ENCODE measurements at places on chromosomes 16 and 17.
A peak's percentile ranks its signal among the peaks of the same experiment; 100 is the strongest.

DNA sequence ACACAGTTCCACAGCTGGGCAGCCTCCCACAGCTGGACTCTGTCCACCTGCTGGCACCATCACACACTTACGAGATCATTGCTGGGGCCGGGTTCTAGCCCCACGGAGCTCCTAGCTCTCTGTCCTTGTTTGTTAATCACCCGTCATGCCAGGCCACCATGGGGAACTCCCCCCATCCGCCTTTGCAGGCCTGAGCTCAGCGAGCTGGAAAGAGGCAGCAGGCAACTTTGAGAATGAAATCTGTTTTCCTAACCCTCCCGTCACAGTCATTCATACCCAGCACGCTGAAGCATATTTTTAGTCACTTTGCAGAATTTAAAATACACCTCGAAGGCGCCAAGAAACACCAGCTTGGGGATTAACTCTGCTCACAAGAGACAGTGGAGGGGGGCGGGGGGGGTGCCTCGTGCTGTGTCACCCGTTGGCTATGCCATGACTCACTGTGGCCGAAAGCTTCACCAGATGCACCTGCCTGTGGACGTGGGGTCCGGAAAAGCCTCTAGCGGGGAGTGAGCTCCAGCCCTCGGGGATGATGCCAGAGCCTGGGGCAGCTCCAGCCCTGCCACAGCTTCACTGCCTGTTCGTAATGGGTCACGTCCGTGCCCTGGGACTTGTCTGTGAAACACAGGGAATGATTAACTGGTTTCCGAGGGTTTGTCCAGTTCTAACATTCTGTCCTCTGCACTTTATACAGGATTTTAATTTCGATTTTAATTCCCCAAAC lies 1.4 kb upstream of the SPNS2 start:
- DNase-seq, result no peak

- DNase-seq, result no peak
These were observed 16.1 kb downstream of the NAA60 start for GRCh38 chr16:3459401-3460090.

DNA sequence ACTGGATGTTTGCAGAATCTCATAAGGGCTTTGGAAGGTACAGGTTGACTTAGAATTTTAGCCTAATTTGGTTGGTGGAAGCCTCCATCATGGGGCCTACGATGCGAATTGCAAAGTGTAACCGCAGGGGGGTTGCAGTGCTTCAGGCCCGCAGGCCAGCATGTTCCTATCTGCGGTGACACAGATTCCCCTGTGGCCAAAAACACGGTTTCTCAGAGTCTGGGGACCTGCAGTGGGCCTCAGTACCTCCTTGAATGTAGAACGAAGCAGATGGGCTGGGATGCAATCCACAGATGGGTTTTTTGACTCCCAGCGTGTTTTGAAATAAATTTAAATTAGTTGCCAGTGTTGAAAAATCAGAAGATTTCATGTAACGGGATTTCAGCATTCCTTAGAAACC lies 34.7 kb downstream of the KIAA0513 start:
- DNase-seq, result no peak

- no peak for DNase-seq
These were observed 30.3 kb downstream of the MRTFB start for GRCh38 chr16:14101415-14101814.

DNA sequence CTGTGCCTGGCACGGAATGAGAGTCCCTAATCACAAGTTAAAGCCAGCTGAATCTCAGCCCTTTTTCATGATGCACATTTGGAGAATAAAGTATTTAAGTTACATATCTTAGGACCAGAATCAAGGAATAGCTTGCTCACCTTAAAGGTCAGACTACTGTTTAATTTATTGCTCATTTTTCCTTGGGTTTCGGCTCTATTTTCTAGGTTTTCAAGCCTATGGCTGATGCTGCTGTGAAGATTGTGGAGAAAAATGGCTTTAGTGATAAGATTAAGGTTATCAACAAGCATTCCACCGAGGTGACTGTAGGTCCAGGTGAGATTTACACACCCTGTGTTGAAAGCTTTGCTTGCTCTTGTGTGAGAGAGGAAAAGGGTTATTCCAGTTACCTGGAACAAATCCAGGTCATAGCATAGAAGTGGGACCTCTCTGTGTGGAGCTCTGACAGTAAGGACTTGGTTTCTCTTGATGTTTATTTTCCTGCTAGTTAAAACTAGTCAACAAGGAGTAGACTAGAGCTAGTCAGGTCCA lies 18.1 kb downstream of the PRMT7 start:
- DNase-seq, result no peak

DNA sequence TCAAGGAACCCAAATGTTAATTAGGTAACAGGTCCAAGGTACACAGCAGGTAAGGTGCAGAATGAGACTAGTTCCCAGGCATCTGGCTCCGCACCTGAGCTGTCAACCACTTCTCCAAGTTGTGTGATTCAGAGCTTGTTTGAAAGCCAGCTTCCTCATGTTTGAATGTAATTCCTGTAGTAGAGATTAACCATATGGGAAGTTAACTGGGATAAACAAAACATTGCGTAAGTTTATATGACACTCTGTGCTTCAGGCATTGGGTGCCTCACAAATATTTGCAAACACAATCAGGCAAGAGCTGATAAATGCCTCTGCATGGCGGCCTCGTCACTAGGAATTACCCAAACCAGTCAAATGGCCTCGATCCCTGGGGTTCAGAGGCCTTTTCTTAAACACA lies 27.9 kb upstream of the CPHXL start:
- no peak for DNase-seq

- DNase-seq, result no peak
These were observed 105.9 kb upstream of the FAM20A start for GRCh38 chr17:68707031-68707430.

DNA sequence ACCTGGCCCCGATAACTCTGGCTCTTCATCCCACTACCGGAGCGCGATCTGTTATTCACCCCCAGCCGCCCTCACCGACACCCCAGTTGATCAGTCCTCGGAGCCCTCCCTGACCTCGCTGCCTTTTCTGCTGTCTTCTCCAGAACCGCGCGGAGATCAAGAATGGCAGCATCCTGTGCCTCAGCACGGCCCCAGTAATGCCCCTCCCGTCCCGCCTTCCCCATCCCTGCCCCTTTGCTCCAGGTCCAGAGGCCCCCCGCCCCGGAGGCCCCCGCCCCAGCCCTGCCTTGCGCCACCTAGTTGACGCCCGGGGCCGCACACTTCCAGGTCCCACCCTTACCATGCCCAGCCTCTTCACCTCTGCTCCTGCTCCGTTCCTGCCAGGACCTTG lies 872 bp downstream of the ELMO3 start:
- no peak for DNase-seq

GRCh38 chr17:40515491-40516041 lies 14.1 kb upstream of the TNS4 start:
- DNase-seq, result peak; percentile 30

DNA sequence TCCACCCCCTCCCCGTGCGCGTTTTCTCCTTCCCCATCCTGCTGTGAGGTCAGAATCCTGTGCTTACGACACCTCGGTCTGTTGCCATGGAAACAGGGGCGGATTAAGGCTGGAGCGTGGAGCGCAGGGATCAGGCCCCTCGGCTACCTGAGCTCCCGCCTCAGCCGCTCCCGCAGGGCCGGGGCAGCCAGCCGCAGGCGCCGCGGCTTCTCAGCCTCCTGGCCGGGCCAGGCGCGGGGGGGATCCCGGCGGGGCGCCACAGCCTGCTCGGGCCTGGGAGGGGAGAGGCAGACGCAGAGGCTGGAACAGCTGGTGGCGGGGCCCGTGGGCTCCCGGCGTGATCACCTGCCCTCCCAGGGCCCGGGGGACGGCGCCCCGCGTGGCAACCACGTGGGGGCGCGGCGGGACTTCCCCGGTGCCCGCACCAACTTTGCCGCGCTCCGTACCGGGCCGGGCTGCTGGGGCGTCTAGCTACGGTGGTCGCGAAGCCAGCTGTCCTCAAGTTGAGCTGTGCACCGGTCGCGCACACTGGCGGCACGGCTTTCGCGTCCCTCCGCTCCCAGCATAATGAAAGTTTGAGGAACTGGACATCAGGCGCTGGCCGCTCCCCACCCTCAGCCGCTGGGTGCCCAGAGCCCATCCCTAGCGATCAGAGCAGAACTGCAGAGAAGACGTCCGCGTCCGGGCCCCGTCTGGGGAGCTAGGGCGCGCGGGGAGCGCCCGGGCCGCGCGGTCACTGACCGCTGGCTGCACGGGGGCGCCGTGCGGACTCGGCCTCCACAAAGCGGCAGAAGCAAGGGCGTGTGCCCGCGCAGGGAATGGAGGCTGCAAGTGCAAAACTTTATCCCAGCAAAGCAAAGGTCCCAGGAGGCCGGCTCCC lies 1.2 kb downstream of the RTN4RL1 start:
- DNase-seq, result no peak

DNA sequence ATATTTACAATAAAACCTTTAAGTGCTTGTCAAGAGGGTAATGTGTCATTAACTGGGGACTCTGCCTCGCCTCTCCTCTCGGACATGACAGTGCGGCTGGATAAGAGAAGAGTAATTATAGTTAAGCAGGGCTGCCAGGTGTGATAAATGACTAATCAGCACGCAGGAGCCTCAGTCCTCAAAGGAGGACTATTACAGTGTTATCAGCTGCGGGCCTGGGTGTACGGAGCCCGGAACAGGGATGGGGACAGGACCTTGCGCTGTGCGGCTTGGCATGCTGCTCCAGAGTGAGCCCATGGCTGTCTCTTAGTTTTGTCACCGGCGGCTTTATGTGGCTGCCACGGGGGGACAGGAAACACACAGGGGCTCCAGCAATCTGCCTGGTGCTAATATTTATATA lies 607.2 kb downstream of the MAF start:
- no peak for DNase-seq

GRCh38 chr16:89828870-89829629 lies 775 bp downstream of the SPIRE2 start:
- no peak for DNase-seq

DNA sequence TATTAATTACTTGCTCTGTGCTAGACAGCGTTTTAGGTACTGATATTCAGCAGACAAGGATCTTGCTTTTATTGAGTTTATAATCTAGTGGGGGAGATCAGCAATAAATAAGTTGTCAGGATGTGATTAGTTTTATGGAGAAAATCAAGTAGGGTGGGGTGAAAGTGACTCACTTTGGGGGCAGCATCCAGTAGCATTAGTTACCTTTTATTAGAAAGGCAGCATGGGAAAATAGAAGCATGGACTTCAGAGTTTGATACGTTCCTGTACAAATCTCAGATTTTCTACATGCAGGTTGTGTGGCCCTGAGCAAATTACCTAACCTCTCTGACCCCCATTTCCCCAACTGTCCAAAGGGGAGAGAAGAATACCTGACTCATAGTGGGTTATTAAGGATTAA lies 42.5 kb downstream of the SPECC1 start:
- DNase-seq, result no peak

- no peak for DNase-seq
These were observed 68.8 kb upstream of the FBXO47 start for GRCh38 chr17:39036009-39036408.

GRCh38 chr17:48930435-48930873 lies 14.2 kb downstream of the SNF8 start:
- DNase-seq, result no peak

- DNase-seq, result no peak
These were observed 45.0 kb upstream of the CLEC3A start for GRCh38 chr16:77977339-77977738.

DNA sequence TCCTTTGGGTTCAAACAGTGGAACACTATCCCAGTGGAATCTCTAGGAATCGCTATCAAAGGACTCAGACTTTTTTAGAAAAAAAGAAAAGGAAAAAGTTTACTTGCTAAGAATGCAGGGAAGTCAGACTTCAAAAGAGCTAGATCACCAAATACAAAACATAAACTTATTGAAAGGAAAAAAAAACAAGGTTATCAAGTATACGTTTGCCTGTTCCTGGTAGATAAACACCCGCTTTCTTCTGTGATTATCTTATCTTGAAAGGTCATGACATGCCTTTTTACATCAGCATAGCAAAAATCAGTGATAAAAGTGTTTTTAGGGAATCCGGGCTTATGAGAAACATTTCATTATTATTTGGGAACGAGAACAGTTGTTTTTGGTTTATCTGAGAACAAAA lies 129.3 kb upstream of the TMEM97 start:
- no peak for DNase-seq

- DNase-seq, result no peak
These were observed 6.1 kb upstream of the ATP6V0C start for GRCh38 chr16:2507665-2508064.
